ENCODE measurements at places on chromosomes 5 and 9.

GRCh38 chr9:7238247-7238637 lies 480.5 kb downstream of the KDM4C start:
- DNase-seq: no peak

DNA sequence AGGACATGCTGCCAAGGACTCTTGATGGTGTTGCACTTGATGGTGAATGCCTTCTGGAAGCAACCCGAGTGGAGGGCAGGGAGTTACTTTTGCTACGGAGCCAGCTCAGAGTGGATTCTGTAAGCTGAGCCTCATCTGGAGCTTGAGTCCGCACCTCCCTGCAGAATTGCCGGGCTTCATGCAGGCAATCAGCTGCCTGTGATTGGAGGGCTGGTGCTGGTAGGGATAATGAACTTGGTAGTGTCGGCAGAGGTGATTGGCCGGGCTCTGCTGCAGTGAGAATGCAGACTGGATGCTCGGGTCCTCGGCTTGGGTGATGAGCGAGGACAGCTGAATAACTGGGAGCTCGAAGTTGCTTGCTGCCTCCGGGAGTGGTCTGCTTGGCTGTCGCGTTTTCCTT lies 23.1 kb downstream of the SLC25A25 start:
- DNase-seq: no peak

DNA sequence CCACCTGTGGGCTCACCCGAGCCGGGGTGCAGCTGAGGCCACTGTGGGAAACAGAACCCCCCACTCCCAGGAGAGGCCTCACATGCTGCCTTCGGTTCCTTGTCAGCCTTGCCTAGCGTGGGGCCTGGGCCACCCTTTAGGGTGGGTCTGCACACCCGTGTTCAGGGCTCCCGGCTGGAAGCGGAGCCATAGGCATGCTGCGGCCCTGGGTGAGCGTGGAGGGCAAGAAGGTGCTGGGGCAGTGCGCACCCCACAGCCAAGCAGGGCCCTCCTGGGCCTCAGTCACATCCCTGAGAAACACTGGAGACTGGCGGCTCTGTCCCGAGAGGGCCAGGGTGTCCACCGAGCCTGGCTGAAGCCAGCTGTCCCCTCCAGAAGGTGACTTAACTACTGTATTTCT lies 41.9 kb downstream of the GOLM1 start:
- no peak for DNase-seq

DNA sequence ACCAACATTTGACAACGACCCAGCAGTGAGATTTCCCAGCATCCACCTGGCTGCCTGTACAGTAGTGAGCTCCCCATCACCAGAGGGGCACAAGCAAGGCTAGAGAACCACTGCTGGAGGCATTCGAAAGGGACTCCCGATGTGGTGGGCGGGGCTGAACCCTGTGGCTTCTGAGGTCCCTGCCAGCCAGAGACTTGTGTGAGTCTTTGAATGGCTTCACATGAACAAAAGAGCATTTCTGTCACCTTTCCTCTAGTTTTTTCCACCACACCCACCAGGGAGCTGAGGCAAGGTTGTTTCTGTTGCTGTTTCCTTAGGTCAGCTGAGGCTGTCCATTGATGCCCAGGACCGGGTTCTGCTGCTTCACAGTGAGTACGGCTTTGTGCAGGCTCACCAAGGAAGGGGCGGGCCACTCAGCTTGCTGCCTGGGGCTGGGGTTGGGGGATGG lies 15.7 kb downstream of the RGS3 start:
- DNase-seq: no peak

GRCh38 chr5:81724571-81724970 lies 26.3 kb downstream of the SSBP2 start:
- no peak for DNase-seq

DNA sequence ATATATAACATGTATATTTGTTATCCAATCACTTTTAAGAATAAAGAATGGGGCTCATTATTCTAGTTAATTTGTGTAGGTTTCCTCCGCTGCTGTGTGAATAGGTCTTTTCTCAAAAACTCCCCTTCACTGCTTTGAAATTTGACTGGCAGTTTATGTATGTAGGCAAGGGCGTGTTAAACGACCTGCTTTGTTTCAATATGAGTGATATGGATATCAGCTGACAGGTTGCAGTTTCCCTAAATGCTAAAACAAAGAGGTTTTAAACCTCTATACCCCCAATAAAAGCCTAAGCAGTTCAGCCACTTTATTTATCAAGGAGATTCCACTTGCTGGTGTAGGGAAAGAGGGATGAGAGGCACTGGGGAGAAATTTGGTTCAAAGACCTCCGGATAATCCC lies 159.6 kb downstream of the TMEM167A start:
- no peak for DNase-seq

GRCh38 chr5:96963267-96963666 lies 27.4 kb downstream of the LNPEP start:
- no peak for DNase-seq

DNA sequence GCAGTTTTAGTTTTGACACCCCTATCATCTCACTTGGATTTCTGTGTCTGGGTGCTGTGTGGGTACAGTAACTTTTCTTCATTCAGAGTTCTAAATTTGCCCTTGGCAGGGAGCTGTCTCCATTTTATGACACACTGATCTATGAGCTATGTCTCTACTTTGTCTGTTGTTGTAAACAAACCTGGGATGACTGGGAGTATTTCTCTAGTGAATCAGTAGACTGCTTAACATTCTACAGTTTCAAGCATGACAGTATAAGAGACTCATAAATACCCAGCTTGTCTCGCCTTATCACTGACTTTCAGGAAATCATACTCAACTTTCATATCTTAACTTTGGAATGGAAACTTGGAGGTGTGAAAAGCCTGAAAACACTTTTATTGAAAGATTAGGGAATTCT lies 212.1 kb upstream of the NUDT12 start:
- no peak for DNase-seq

DNA sequence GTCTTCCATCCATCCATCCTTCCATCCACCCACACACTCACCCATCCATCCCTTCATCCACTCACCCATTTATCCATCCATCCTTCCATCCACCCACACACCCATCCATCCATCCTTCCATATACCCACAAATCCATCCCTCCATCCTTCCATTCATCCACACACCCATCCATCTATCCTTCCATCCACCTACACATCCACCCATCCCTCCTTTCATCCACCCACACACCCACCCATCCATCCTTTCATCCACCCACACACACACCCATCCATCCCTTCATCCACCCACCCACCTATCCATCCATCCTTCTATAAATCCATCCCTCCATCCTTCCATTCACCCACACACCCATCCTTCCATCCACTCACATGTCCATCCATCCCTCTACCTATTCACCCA lies 23.6 kb downstream of the DRD1 start:
- DNase-seq: no peak

GRCh38 chr5:130402906-130403305 lies 498.6 kb downstream of the CHSY3 start:
- DNase-seq: no peak

Measured in activated CD8-positive, alpha-beta memory T cell treated with anti-CD3 and anti-CD28 coated beads for 1 hour (primary cell).